ENCODE measurements at places on chromosomes 2 and 18. TPM values are rescaled to one million over a fixed set of nuclear protein-coding genes. Genes with fewer than 3 reads are reported as not detected.

NT5C1B gene
- total RNA-seq, result not detected

ASIC4 gene
- total RNA-seq, result not detected

NAT8 gene
- 32.9 TPM for total RNA-seq

GPR45 gene
- total RNA-seq, result not detected

Data from right lobe of liver (tissue), 6 donors.